ENCODE measurements at places on chromosomes 11 and 22. TPM values are rescaled to one million over a fixed set of nuclear protein-coding genes. Genes with fewer than 3 reads are reported as not detected.

GRCh38 chr11:55726715-55727324 is 46.4 kb upstream of the OR5D13 start:
- no peak for DNase-seq

GRCh38 chr11:115497303-115497702 is 6.9 kb downstream of the CADM1 start:
- DNase-seq: no peak

GRCh38 chr11:48018528-48019216 is 38.3 kb downstream of the PTPRJ start:
- DNase-seq: no peak

DNA sequence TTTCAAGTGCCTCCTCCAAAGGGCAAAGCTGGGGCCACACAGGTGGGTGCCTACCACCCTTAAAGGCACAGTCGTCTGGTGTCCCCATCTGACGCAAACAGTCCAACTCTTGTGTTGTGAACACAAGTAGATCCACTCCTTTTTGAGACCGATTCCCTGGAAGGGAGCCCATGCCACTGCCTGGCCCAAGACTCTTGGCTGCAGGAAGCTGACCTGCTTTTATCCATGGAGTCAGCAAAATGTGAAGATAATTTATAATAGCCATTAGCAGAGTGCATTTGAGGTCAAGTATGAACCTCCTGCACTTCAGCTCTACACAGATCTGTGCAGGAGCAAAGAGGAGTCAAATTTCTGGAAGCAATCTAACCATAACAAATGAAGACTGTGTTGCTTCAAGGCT is 68.5 kb downstream of the ADM start:
- no peak for DNase-seq

GRCh38 chr22:24165673-24166072 is 15.6 kb upstream of the SUSD2 start:
- peak; percentile 42 for DNase-seq

DNA sequence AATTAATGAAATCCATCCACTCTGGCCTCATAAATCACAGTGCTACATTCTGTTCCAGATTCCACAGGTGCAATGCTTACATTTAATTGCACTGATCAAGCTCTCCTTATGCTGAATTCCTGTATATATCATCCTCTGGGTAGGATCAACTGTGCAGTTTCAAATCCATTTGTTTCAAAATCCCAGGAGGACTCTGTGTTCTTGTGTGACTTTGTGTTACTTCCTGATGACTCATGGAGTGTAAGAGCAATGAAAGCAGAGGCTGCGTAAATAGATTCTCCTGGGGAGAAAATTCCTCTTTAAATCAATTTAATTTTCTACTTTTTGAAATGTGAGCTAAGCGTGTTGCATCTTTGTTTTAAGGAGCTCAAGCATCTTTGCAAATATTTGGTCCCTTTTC is 752.7 kb downstream of the METTL15 start:
- DNase-seq: no peak

GRCh38 chr22:22754961-22755777 is 110.8 kb downstream of the GGTLC2 start:
- DNase-seq: no peak

- no peak for DNase-seq
Measured at GRCh38 chr22:27903805-27904473, 15.1 kb downstream of the PITPNB start.

GRCh38 chr22:29106839-29107238 is 34.0 kb downstream of the KREMEN1 start:
- DNase-seq: no peak

DNA sequence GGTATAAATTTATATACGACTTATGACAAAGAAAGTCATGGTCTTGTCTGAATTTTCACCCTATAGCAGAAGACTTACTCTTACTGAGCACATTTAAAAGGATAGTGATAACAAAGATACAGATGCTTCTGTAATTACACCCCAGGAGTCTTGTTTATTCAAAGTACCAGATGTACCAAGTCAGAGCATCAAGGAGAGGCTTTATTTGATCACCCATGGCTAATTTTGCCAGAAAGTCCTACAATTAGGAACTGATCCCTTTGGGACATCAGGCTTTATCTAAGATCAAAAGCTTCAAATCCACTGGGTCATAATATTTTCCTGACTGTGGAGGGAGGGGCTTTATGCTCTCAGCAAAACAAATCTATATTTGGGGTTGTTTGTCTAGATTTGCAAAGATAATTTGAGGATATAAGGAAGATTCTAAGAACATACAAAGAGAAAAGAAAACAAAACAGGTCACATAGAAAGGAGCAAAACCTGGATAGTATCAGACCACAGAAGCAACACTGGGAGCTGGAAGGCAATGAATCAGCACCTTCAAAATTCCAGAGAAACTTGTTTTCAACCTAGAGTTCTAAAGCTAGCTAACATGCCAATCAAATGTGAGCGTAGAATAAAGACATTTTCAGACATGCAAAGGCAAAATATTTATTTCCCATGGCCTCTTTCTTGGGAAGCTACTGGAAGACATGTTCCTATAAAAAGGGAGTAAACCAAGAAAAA is 124.8 kb upstream of the CSNK2A3 start:
- peak; percentile 75 for DNase-seq

GRCh38 chr22:29813563-29813962 is 24.5 kb downstream of the ASCC2 start:
- no peak for DNase-seq

- DNase-seq: no peak
Measured at GRCh38 chr11:74020539-74020938, 11.7 kb upstream of the UCP3 start.

DNA sequence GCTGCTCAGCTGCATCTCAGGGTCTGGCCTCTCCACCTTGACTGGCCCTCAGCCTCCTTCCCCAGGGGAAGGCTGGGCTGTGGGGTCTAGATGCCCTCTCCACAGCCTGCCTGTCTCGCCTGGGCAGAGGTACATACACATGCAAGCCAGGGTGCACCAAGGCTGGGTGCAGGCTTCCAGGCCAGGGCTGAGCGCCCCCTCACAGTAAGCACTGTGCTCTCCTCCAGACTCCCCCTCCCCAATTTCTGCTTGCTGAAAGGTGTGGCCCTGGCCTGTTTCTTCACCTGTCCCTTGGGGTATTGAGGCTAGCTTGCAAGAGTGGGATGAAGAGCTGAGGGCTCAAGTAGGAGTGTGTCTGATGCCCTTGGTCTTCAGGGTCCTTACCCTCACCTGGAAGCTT is 22.5 kb downstream of the RELT start:
- no peak for DNase-seq

- no peak for DNase-seq
Measured at GRCh38 chr11:94769880-94770279, 1.7 kb downstream of the AMOTL1 start.

DNA sequence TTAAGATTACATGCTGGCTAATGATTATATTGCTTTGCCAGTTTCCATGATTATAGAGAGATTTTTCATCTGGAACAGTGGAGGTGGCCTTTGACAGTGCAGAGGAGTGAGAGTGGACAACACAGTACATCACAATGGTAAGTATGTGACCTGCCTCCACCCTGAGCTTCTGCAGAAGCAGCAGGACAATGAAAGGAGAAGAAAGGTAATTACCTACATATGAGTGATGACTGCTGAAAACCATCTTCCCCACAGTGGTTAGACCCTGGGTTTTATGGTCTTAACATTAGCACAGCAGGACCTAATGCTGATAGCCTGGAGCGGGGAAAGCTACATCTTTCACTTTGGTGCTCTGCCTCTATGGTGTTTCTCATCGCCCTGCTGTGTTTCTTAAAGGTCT is 454.7 kb upstream of the DDI1 start:
- no peak for DNase-seq

GRCh38 chr11:64934682-64935358 is 873 bp downstream of the GPHA2 start:
- no peak for DNase-seq

- no peak for DNase-seq
Measured at GRCh38 chr11:72313912-72314598, 70.1 kb upstream of the PHOX2A start.

- DNase-seq: no peak
Measured at GRCh38 chr11:44285756-44286155, 24.2 kb downstream of the ALX4 start.

DNA sequence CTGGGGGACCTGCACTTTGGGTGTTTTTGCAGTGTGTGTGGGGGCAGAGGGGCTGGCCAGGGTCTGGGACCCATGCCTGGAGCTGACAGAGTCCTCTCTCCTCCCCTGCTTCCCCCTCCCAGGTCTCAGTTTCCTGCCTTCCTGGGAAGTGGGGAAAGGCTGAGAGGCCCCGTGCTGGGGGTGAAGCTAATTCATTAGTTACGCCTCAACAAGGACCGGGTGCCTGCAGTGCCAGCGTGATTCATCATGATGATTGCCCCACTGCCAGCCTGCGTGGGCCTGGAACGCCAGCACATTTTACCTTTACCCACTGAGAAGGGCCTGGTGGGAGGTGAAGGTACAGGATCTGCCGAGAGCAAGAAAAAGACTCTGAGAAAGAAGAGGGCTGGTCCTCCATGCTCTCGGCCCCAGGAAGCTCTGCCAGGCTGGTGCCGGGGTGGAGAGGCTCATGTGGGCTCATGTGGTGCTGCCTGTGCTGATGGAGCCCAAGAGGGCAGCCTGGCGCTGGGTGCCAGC is 2.9 kb upstream of the LRRC10B start:
- DNase-seq: no peak

- DNase-seq: no peak
Measured at GRCh38 chr11:12692229-12693075, 18.2 kb downstream of the TEAD1 start.

DNA sequence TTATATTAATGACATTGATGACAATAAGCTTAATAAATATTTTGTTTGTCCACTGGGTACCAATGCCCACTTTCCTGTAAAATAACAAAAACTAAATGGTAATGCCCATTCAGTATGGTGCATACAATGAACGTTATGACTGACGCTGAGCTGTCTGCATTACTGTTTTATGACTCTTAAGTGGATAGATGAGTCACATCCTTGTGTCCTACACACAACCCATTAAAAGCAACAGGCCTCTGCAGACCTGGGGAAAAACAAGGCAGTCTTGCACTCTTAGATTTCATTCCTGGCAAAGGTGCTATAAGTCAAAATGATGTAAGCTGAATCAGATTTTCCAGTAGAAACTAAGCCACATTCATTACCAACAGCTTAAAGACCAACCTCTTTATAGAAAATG is 176.3 kb upstream of the TMEM45B start:
- peak; percentile 100 for DNase-seq

DNA sequence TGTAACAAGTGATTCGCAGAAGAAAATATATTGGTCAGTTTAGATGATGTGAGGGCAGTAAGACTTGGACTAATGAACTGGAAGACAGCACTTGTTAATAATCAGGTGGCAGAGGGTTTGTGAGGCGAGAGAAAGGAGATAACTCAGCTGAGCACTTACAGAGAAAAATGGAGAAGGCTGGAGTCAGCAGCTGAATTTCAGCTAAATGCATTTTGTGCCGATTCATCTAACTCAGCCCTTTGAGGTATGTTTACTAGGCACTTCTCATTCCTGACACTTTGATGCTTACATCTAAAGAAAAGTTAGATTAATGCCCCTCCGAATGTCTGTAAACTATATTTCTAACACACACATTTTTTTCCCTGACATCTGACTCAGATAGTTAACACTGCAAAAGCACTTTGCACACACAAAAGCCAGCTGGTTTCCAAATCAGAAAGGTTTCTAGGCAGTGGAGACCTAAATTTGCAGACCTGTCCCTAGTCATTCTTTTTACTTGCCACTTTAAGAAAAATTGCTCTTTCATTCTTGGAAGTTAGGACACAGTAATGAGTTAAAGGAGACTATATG is 859.5 kb upstream of the CCDC90B start:
- DNase-seq: no peak

DNA sequence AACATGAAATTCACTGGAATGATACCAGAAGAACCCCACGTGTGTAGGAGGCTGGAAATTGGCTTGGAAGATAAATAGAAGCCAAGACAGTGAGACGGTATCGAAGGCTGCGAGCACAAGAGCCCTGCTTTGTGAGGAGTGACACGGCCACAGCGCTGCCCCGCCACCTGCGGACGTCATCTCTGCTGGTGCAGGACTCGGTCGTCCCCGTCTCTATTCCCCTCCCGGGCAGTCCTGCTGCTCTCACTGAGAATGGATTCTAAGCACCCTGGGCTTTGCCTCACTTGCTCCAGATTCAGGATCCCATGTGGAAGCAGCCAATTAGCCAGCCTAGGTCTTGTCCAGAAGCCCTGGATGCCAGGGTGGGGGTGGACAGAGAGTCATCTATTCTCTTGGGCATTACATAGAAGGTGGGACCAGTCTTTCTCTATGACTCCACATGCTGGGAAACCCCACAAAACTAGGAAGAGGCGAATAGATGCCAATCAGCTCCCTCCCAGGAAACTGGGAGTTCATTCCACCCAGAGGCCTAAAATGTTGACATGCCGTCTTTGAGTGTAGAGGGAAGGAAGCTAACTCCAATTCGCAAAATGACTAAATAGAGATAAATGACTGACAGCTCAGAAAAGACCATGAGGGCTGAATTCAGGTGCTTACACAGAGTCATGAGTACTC is 25.1 kb downstream of the APOL3 start:
- no peak for DNase-seq

DNA sequence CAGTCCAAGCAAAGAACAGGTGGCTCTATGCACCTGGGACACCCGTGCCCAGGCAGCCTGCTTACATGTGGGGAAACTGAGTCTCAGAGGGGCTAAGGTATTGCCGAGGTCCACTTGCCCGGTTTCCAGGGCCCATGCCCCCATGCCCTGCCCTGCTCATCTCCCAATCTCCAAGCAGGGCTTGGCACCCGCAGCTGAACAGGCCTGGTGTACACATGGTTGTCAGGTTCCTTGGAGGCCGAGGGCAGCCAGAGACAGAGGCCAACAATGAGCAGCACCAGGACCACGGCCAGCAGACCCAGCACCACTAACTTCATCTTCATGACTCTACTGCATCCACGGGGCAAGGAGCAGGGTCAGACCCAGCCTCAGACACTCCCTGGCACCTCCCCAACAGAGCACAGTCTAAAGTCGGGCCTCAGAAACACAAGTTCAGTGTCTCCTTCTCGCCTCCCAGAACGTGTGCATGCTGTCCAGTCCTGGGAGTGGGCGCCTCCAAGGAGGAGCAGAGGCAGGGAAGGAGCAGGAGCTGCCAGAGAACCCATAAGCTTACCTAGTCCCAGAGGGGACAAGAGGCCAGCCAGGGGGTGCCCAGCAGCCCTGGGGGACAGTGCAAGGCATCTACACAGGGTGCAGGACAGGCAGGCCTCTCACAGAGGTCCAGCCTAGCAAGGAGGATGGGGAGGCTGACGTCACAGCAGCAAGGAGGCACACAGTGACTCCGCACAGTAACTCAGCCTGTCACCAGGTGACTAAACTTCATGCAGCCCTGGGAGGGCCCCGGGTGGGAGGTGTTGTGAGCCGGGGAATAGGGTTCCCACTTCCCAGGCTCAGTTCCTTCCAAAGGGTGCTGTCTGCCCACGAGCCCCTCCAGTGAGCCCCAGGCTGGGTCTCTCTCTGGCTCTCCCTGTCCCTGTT is 20.2 kb upstream of the RGL4 start:
- DNase-seq: no peak

Gene C11orf91
- 0.41 TPM for total RNA-seq

Gene FAM111B
- 24.8 TPM for total RNA-seq

Gene ME3
- total RNA-seq: 3.7 TPM

Gene KREMEN1
- total RNA-seq: 19.3 TPM

Gene ZC3H12C
- total RNA-seq: 12.6 TPM

Gene TMEM135
- total RNA-seq: 22.1 TPM

Gene TPP1
- total RNA-seq: 43.3 TPM

Gene PTGDR2
- not detected for total RNA-seq

Gene INS
- total RNA-seq: not detected

Gene CTSW
- not detected for total RNA-seq

Data from foreskin keratinocyte (primary cell).